ENCODE measurements at places on chromosomes 3 and 15. TPM values are rescaled to one million over a fixed set of nuclear protein-coding genes. Genes with fewer than 3 reads are reported as not detected.

The PYGO1 gene
- 6.1 TPM for total RNA-seq

The LRTM1 gene
- total RNA-seq, result not detected

The PAQR5 gene
- 4.8 TPM for total RNA-seq

The GHSR gene
- total RNA-seq, result not detected

The SCAANT1 gene
- total RNA-seq, result not detected

The HDC gene
- not detected for total RNA-seq

The CNTN4 gene
- 2.6 TPM for total RNA-seq

The CLK3 gene
- total RNA-seq, result 133 TPM

The GOLIM4 gene
- 65.0 TPM for total RNA-seq

The CFAP44 gene
- 2.4 TPM for total RNA-seq
